NCI-H69 (cell line): ENCODE measurements at places on chromosomes 5 and 9.

DNA sequence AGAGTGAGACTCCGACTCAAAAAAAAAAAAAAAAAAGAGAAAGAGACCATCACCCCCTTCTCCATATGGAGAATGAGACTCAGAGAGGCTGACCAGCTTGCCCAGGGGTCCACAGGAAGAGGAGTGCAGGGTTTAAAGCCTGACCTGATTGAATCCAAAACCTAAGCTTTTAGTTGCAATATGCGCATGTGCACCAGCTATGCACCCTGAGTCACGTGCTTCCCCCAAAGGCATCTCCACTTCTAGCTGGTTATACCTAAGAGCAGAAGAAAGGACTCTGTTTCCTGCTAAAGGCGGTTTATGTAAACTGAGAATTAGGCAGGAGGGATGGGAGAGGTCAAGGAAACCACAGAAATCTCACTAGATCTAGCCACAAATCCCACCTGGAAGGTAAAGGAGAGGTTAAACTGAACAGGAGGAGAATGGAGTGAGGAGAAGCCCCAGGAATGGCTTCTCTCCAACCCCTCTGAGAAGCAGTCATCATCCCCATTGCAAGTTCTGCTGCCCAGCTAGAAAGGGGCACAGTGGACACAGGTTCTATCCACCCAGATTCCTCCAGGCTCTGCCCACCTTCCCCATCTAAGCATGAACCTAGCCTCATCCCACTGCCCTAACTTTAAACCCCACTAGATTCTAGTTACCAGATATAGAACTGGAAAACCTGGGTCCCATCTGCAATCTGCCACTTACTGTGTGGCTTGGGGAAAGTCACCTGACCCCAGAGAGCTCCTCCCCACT is 171.3 kb downstream of the ACTL7B start:
- no peak for DNase-seq

DNA sequence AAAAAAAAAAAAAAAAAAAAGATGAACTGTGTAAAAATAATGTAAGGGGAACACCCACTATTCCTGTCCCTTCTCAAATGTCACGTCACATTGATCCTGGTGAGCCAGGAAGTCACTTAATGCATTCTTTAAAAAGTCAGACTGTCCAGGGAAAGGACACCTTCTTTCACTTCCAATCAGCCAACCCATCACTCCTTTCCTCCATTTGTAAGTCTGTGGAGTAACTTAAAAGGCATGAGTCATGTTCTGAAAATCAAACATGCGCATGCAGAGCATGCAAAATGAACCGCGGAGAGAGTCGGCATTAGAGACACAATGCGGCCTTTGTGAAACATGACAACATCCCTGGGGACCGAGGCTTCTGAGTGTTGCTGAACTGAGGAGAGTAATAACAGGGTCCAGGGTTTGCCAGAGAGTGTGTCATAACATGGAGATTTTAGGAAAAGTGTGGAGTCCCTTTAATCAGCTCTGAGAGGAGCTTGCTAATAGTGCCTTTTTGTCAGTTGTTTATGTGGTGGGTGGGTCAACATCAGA is 77.6 kb upstream of the SEMA6A start:
- DNase-seq, result peak; percentile 99

DNA sequence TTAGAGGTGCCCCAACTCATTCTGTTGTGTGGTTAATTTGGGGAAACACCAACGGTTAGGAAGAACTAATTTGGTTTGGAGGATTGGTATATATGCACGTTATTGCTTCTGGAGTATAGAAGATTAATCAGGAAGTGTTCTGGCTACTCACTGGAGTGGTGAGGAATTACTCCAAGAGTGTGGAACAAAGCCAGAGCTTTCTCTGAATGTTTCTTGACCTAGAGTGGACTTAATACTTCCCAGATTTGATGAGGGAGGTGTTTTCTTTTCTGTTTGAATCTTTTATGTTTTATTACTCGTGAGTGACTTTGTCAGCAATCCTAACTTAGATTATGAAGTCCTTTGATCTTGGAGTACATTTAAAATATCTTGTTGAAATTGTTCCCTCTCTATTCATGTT is 163.7 kb downstream of the MAN2A1 start:
- no peak for DNase-seq

GRCh38 chr9:124886866-124887492 is 25.0 kb downstream of the ARPC5L start:
- no peak for DNase-seq

DNA sequence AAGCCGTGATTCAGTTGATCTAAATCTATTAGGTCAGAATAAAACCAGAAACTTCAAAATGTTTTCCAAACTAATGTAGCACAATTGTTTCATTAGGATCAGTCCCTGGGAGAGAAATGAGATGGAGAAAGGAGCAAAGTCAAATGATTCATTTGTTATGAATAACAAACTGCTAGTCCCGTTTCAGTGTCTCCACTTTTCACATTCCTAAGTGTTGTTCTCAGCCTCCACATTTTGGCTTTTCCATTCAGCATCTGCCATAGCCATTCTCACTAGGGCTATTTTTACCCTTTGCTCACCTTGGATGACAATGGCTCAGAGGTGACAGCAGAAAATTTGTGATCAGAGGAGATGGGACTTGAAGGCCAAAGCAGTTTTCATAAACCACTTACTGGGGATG is 314.1 kb upstream of the KIF2A start:
- DNase-seq, result no peak
